ENCODE measurements at places on chromosomes 2 and 18. TPM values are rescaled to one million over a fixed set of nuclear protein-coding genes. Genes with fewer than 3 reads are reported as not detected.

DNA sequence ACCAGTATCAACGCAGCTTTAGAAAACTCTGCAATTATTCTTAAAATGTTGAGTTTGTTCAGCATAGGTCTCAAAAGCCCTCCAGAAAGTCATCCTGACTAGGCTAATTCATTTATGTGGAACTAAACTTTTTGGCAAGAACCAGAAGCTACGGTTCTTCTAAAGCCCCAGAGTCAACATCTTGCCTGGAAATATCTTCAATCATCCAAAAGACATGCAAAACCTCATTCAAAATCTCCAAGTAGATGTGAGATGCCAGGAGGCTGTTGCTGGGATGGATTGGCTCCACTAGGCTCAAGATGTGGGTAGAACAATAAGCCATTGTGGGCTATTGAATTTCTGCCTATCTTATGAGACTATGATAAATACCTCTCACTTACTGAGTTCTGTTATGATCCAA is 2.1 kb upstream of the SCG2 start:
- H3K4me1 ChIP-seq: no peaks in the 10 kb centered on the region
- no peaks in the 10 kb centered on the region for H3K36me3 ChIP-seq
- no peak overlapping the region for H3K4me3 ChIP-seq
- H3K27me3 ChIP-seq: no peaks in the 10 kb centered on the region
- no peak overlapping the region for H3K27ac ChIP-seq

DNA sequence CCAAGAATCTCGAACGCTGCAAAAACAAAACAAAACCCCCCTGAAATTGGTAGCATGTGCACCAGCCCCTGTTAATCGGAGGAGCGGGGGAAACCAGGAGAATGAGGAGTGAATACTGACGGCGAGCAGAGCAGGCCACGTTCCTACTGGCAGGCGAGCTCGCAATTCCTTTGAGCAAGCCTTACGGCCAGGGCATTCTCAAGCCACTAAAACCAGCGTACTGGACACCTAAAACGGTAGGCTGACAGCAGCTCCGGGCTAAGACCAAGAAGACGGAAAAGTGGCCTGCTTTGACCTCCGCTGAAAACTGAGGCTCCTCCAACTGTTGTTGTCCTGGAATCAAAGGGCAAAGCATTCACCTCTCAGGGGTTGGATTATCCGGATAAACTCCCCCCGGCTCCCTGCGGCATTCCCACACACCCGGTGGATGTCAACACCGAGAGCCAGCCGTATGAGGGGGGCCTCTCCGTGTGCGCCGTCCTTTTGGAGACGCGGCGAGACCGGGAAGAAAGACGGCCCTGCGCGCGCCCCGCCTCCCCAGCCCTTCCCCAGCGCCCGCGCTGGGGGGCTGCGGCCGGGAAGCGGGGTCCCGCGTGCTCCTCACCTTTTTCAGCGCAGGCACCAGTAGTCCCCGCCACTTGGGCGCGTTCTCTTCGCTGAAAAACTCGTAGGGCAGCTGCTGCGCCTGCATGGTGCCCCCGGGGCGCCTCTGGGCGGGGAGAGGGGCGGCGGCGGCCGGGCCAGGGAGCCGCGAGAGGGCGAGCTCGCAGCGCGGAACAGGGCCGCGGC is 925 bp downstream of the SOS1 start:
- DNase-seq: no peak
- H3K36me3 ChIP-seq: no peaks in the 10 kb centered on the region
- peaks cover 21% of the 10 kb centered on the region for H3K4me1 ChIP-seq
- H3K4me3 ChIP-seq: peak overlapping the region; percentile 87
- no peaks in the 10 kb centered on the region for H3K27me3 ChIP-seq

GRCh38 chr2:47225061-47225783 is 70.1 kb upstream of the STPG4 start:
- peaks cover 19% of the 10 kb centered on the region for H3K4me1 ChIP-seq
- H3K27ac ChIP-seq: no peak overlapping the region
- H3K36me3 ChIP-seq: no peaks in the 10 kb centered on the region
- no peak overlapping the region for H3K4me3 ChIP-seq
- H3K27me3 ChIP-seq: no peaks in the 10 kb centered on the region

DNA sequence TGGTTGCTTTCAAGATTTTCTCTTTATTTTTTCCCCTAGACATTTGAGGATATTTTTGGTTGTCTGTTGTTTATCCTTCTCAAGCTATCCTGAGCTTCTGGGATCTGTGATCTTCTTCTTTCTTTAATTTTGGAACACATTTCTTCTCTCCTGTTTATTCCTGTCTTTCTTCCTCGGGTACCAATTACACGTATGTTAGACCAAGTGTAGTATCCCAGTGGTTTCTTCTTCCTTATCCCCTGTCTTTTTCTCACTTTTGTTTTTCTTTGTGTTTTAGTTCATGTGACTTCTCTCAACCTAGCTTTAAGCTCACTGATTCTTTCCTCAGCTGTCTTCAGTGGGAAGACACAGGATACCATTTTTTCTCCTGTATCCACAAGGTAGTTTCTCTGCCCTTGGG is 120.0 kb downstream of the GALR1 start:
- no peaks in the 10 kb centered on the region for H3K27me3 ChIP-seq
- DNase-seq: no peak
- no peaks in the 10 kb centered on the region for H3K4me1 ChIP-seq
- no peak overlapping the region for H3K27ac ChIP-seq
- H3K4me3 ChIP-seq: no peak overlapping the region
- no peaks in the 10 kb centered on the region for H3K36me3 ChIP-seq

DNA sequence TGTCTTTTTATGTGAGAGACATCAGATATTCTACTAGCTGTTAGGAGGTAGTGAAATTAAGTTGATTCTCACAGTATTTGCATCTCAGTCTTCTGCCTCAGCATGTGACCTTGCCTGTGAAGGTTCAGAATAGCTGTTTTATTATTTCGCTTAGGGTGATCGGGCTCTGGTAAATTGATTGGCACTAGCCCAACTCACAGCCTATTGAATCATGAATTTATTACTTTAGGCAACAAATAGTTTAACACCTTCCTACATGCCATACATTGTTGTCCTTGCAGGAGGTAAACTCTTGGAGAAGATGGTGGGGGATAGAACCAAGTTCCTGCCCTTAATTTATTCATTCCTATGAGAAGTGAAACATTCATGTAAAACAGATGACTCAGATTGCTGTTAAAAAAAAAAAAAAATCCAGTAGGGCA is 101.9 kb downstream of the GPD2 start:
- no peak overlapping the region for H3K27ac ChIP-seq
- peaks cover 27% of the 10 kb centered on the region for H3K4me1 ChIP-seq
- DNase-seq: no peak
- H3K36me3 ChIP-seq: no peaks in the 10 kb centered on the region
- no peaks in the 10 kb centered on the region for H3K27me3 ChIP-seq

DNA sequence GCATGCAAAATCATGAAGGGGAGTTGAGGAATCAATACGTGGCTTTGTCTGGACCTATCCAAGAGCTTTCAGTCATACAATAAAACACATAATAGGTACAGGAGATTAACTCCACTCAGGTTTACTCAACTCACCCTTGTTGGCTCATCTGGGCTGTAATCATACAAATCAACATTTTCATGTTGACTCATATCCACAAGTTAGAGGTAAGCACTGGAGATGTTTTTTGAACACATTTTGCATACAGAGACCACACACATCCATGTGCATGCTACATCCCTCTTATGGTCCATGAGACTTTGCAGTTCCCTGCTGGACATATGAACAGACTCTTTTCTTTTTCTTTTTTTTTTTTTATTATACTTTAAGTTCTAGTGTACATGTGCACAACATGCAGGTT is 336.9 kb upstream of the PIK3C3 start:
- no peak for DNase-seq
- H3K36me3 ChIP-seq: no peaks in the 10 kb centered on the region
- H3K4me1 ChIP-seq: no peaks in the 10 kb centered on the region
- H3K27me3 ChIP-seq: no peaks in the 10 kb centered on the region

DNA sequence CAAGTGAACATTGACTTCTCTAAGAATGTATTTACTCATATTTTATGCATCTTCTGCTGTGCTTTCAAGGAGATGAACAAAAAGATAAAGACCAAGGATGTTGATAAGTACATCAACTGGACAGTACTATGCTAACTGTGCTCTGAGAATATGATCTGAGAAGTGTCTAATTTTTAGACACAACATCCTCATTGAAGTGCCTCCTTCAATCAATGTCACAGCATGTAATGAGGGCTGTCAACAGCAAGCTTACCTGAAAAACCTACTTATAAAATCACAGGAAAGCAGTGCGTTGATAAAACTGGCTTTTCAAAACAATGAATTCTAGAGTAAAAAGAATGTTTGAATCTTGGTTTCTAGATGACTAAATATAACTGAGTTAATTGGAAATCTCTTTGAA is 452.9 kb upstream of the DSEL start:
- no peaks in the 10 kb centered on the region for H3K27me3 ChIP-seq
- H3K4me3 ChIP-seq: no peak overlapping the region
- no peaks in the 10 kb centered on the region for H3K36me3 ChIP-seq
- H3K4me1 ChIP-seq: no peaks in the 10 kb centered on the region
- no peak overlapping the region for H3K27ac ChIP-seq

GRCh38 chr18:41373612-41374011 is 581.4 kb upstream of the PIK3C3 start:
- no peaks in the 10 kb centered on the region for H3K27me3 ChIP-seq
- no peak overlapping the region for H3K27ac ChIP-seq
- H3K36me3 ChIP-seq: no peaks in the 10 kb centered on the region
- no peak for DNase-seq

- no peaks in the 10 kb centered on the region for H3K27me3 ChIP-seq
- no peak overlapping the region for H3K4me3 ChIP-seq
- H3K27ac ChIP-seq: no peak overlapping the region
- H3K36me3 ChIP-seq: no peaks in the 10 kb centered on the region
- DNase-seq: no peak
- no peaks in the 10 kb centered on the region for H3K4me1 ChIP-seq
Measured at GRCh38 chr2:177758591-177759371, 313.8 kb downstream of the PDE11A start.

- DNase-seq: peak; percentile 73
- H3K27ac ChIP-seq: peak overlapping the region; percentile 99
- H3K4me3 ChIP-seq: peak overlapping the region; percentile 96
Measured at GRCh38 chr18:12308386-12309100, 502 bp downstream of the TUBB6 start.

DNA sequence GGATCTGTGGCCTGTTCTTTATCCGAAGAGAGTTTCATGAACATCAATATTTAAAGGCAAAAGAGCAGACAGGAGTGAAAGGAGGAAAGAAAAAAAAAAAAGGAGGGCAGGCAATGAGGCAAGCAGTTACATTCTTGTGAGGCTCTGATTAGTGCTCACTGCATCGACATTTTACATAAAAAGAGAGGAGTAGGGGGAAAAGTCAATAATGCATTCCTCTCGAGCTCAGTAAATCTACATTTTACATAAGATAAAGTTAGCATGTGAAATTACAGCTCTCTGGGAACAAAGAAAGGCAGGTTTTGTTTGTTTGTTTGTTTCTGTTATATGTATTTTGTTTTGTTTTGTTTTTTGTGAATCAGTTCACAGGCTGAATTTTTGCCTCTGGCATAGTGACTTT is 187.1 kb upstream of the ARL4C start:
- H3K4me1 ChIP-seq: peaks cover 17% of the 10 kb centered on the region
- no peak overlapping the region for H3K27ac ChIP-seq
- DNase-seq: no peak
- no peak overlapping the region for H3K4me3 ChIP-seq
- H3K36me3 ChIP-seq: no peaks in the 10 kb centered on the region
- H3K27me3 ChIP-seq: no peaks in the 10 kb centered on the region

DNA sequence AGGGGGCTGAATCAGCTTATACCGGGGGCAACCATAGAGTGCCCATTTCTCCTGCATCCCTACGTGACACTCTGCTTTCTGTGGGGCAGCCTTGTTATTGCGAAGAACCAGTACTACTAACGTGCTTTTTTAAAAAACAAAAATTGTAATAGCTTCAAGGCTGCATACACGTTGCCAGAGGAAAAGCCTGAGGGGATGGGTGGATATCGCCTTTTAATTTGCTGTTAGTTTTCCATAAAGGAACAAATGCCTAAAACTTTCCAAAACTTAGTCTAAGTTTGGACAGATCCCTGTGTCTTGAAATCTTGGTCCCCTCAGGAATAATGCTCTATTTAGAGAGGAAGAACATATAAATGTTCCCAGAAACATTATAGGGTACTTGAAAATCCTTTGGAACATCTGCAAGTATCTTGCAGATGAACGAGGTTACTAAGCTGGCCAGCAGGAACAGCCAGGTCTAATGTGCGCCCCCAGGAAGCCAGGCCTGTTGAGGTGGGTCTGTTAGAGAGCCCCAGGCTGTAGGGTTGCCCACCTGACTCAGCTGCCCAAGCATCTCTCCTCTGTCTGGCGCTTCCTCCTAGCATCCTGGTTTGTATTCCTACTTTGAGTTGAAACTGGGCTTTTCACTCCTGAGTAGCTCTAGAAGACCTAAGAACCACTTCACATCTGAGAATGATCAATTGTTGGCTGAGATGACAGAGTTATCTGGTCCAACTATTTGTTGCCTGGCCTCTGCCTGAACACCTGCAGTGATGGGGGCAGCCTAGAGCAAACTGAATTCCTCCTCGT is 96.9 kb downstream of the TGOLN2 start:
- H3K4me3 ChIP-seq: no peak overlapping the region
- H3K27me3 ChIP-seq: no peaks in the 10 kb centered on the region
- DNase-seq: no peak
- no peaks in the 10 kb centered on the region for H3K36me3 ChIP-seq

DNA sequence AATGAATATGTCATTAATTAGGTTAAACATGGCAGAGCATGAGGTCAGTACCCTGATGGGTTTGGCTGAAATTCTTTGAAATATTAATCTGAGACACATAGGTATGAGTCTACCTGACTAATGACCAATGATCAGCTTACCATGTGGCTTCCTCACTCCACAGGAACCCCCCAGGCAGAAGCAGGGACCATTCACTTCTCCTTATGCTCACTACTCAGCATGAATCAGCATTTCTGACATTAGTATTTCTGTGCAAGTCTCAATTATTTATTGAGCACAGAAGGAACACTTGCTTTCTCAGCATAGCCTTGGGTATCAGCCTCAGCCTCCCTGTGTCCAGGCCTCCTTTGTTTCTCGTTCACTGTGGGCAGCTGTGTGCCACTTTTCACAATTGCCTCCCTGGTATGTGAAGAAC is 9.3 kb upstream of the KCNE4 start:
- no peak for DNase-seq
- no peaks in the 10 kb centered on the region for H3K36me3 ChIP-seq
- H3K27ac ChIP-seq: peak overlapping the region; percentile 65

DNA sequence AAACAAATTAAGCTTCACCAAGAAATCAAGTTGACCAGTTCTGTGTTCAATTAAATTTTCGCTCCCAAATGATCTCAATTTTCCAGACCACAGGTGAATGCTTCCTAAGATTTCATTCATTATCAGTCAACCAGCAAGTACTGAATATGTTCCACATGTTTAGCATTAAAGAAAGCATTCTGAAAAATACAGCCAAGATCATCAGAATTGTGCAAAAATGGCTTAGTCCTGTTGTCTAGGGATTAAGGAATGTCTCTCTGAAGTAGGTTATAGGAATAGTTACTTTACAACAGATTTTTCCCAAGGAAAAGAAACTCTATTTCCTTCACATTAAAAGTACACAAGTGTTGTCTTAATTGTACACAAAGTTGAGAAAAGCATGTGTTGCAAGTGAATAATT is 69.2 kb downstream of the NRXN1 start:
- no peaks in the 10 kb centered on the region for H3K4me1 ChIP-seq
- H3K36me3 ChIP-seq: no peaks in the 10 kb centered on the region
- no peak overlapping the region for H3K4me3 ChIP-seq
- DNase-seq: no peak
- H3K27me3 ChIP-seq: no peaks in the 10 kb centered on the region
- no peak overlapping the region for H3K27ac ChIP-seq

Gene ERMN
- total RNA-seq: 1.3 TPM

Gene MAPRE3
- total RNA-seq: 9.1 TPM

Gene ACOXL
- total RNA-seq: not detected

Gene PRPF40A
- total RNA-seq: 133 TPM

Gene FAP
- total RNA-seq: 21.3 TPM

Gene SPP2
- not detected for total RNA-seq

Gene FABP1
- total RNA-seq: not detected

Gene TM4SF20
- total RNA-seq: not detected

All from thoracic aorta (tissue), 2 donors.